ENCODE measurements at places on chromosomes 6 and 20.

GRCh38 chr20:51104960-51105920, 82.3 kb upstream of the KCNG1 start:
- DNase-seq = no peak

- DNase-seq = no peak
Measured at GRCh38 chr6:170181338-170181690, 109.6 kb downstream of the DLL1 start.

GRCh38 chr6:144055121-144055931, 40.0 kb downstream of the SF3B5 start:
- DNase-seq = peak; percentile 83

GRCh38 chr6:42383421-42384205, 68.1 kb downstream of the TRERF1 start:
- peak; percentile 69 for DNase-seq

GRCh38 chr20:36744243-36744642, 1.6 kb downstream of the NDRG3 start:
- no peak for DNase-seq

- DNase-seq = peak; percentile 30
Measured at GRCh38 chr20:58714923-58715351, 22.3 kb downstream of the NPEPL1 start.

GRCh38 chr6:39330476-39330875, 8.0 kb upstream of the KCNK16 start:
- no peak for DNase-seq

Measured in activated CD8-positive, alpha-beta memory T cell treated with anti-CD3 and anti-CD28 coated beads, Interleukin-2, amount 10 ng/mL, durations not matched to agents 7 days and 5 days (primary cell).